ENCODE measurements at places on chromosomes 13 and 19. TPM values are rescaled to one million over a fixed set of nuclear protein-coding genes. Genes with fewer than 3 reads are reported as not detected.
A peak's percentile ranks its signal among the peaks of the same experiment; 100 is the strongest.

GRCh38 chr19:40413291-40413845 is at the start of gene PRX:
PRX (minus strand) TSS chr19:40413378; CDS start chr19:40407932, 5,446 bp downstream.
- DNase-seq, result no peak

- DNase-seq, result no peak
Observed at GRCh38 chr19:39133431-39134270, 8.1 kb downstream of the PAK4 start.

The ETHE1 gene
- total RNA-seq, result 71.1 TPM

DNA sequence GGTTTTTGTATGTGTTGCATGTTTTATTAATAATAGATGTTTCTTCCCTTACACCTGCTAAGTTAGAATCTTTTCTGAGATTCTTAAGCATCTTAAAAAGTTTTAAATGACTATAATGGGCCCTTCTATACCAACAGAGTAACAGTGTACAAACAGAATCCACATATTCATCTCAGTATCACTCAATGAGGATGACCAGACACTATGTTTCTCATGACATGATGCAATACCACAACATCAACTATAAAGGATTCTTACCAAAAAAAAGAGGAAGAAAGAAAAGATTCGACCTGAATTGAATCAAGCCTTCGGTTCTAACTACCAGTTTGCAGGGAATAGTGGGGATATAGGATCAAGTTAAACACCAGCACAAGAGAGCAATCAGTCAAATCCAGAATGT is 56.5 kb downstream of the INTS6 start:
- DNase-seq, result peak; percentile 65

GRCh38 chr13:20156702-20157101 is 4.2 kb downstream of the GJA3 start:
- DNase-seq, result no peak
